Jurkat, Clone E6-1 (cell line): ENCODE measurements at places on chromosomes 2 and 18.

GRCh38 chr2:85245891-85246290, 81.9 kb downstream of the TGOLN2 start:
- DNase-seq: no peak

DNA sequence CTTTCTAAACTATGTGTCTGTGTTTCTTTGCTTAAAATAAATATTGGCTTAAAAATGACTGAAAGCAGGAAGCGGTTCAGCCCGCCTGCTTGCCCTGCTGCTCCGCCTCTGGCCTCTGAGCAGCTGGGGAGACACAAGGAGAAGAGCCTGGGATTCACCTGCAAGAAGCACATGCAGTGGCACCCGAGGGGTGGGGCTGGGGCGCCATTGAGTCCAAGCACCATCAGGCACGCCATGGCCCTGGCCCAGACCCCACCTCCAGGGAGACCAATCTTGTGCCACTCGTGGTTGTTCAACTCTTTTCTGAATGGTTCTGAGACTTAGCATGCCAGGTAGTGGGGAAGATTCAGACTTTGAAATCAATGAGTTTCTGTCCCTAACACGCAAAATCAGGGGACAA, 495.5 kb upstream of the MYT1L start:
- DNase-seq: no peak

- DNase-seq: no peak
Measured at GRCh38 chr2:19944205-19944845, 42.5 kb upstream of the TTC32 start.

DNA sequence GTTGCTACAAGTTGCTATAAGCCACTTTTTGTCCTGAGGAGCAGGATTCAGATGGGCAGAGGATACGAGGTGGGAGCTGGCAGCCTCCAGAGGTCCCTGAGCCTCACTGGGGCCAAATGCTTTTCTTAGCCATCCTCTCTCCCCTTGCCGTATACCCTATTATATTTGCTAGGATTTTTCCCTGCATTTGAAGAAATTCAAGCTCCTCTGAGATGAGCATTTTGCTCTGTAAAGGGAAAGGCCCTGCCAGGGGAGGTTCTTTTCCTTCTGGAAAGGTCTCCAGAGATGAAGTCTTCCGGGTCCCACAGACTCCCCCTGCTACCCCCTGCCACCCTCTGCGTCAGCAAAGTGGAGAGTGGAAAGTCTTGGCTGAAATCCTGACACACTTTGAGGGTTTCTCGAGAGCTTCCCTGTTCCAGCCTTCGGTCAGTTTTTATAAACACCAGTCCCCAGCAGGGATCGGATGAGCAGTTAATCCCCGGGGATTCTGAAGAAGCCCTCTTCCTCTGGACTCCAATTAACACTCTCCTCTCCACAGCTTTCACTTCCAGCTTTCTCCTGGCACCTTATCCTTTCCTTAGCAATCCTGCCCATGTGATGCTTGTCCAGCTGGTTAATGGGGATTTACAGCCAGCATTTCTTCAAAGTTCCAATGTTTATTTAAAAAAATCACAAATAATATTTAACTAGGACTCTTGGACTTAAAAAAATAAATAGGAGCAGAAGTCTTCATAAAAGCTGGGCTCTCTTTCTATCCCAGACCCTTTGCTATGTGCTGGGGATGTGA, 13.1 kb downstream of the CYRIA start:
- no peak for DNase-seq

DNA sequence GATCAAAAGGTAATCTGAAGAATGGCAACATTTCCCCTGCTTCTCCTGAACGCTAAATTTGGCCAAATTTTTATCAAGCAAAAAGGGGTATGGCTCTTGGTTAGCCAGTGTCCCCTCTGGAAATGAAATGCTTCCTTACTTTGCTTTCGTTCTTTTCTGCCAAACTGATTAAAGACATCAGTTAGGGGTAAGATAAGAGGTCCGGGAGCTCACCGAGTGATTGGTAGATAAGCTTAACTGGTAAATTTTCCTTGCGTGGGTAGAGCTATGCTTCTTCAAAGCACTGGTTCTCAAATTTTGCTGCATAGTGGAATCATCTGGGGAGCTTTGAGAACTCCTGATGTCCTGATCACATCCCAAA, 62.7 kb upstream of the MAPRE2 start:
- DNase-seq: no peak

GRCh38 chr2:189210250-189211087, 30.9 kb upstream of the COL5A2 start:
- no peak for DNase-seq

- no peak for DNase-seq
Measured at GRCh38 chr2:200943527-200944105, 19.8 kb downstream of the ORC2 start.

DNA sequence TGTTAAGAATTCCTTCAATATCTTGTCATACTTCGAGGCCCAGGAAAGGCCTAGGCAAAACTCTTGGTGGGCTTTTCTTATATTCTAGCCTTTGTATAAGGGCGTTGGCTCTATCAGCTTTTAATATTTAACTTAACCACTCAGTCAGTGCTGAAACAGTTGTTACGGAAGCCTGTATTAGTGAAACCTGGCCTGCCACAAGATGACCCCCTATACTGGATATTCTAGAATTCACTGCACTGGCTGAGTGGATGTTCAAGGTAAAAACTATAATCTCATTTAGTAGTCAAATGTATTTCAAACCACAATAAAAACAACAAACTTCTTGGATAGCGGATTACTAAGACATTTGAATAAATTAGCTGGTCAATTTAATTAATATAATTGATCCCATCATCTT, 91.7 kb upstream of the HNMT start:
- DNase-seq: no peak

DNA sequence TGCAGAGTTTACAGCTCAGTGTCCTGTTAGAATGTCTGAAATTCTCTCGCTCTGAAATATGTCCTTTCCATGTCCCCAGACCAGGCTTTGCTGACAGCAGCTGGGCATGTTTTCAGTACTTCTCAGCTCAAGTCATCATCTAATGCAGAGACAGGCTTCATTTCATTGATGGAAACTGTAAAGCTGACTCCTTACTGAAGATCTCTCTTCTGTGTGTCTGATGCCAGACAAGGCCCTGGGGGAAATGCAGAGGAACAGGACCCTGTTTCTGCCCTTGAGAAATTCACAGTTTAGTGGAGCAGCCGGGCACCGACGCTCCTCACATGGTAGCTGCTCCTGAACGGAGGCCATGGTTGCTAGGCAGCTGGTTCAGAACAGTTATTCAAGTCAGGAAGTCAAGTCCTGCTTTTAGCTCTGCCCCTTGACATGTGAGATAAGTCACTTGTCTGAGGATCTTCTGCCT, 24.6 kb upstream of the FZD7 start:
- no peak for DNase-seq

- no peak for DNase-seq
Measured at GRCh38 chr2:152330235-152330866, 4.6 kb upstream of the FMNL2 start.

- no peak for DNase-seq
Measured at GRCh38 chr2:70300771-70301343, 1.0 kb downstream of the FAM136A start.

- no peak for DNase-seq
Measured at GRCh38 chr18:3442919-3443318, 7.1 kb upstream of the TGIF1 start.

DNA sequence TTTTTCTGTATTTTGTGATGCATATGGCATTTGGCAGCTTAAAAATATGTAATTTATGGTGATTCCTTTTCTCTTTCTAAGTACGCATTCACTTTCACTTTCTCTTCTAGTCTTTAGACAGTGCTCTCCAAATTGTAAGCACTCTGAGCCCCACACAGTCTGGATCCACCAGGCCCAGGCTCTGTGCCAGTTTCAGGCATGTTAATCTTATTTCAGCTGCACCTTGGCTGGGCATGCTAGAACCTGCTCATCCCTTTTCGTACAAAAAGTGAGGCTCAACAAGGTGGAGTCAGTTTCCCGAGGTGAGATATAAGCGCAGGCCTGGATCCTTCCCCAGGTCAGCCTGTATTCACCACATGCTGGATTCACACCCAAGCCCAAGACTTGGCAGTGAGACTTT, 203.9 kb downstream of the MTX2 start:
- peak; percentile 40 for DNase-seq

DNA sequence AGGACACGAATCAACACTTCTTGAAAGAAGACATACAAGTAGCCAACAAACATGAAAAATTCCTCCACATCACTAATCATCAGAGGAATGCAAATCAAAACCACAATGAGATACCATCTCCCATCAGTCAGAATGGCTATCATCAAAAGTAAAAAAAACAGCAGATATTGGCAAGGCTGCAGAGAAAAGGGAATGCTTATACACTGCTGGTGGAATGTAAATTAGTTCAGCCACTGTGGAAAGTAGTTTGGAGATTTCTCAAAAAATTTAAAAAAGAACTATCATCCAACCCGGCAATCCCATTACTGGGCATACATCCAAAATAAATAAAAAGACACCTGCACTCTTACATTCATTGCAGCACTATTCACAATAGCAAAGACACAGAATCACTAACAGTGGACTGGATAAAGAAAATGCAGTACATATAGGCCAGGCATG, 78.7 kb downstream of the GRB14 start:
- DNase-seq: no peak

- DNase-seq: no peak
Measured at GRCh38 chr2:72236445-72237067, 88.9 kb upstream of the CYP26B1 start.

DNA sequence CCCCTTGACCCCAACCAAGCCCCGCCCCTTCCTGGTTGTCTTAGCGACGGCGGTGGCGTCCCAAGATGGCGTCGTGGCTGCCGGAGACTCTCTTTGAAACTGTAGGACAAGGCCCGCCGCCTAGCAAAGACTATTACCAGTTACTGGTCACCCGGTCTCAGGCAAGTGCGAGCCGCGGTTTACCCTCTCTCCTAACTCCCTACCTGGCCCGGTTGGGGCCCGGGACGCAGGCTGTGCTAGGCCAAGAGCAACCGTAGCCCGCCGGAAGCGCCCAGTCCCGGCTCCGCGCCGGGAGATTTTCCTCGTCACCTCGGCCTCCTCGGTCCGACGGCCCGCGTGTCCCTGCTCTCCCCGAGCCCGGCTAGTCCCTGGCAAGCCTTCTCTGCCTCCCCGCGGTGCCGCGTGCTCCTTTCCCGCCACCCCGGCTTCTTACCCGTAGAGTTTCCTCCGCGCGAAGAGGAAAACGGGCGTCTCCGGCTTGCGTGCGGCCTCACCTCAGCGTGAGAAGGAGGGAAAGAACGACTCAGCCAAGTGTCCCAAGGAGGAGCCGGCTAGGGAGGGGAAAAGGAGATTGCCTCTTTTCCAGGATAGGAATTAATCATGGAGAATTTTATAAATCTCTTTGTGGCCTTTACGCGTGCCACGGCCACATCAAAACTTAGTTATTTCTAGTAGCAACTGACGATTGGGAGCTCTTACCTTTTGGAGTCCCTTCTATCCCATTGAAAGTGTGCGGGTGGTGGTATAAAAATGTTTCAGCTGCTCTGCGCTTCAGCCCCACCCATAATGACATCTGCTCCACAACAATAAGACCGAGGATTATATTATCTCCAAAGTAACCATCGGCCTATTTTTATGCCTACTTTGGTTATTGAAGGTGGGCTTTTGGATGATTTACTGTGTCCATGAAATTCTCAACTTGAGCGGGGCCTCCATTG, at the start of gene FBXO36:
TSS of gene FBXO36 (plus strand) at position 55 of the 938 bp plus-strand sequence. CDS start at position 66, 11 bp downstream.
- DNase-seq: peak; percentile 36

- DNase-seq: no peak
Measured at GRCh38 chr2:165898381-165898780, 55.2 kb downstream of the TTC21B start.

DNA sequence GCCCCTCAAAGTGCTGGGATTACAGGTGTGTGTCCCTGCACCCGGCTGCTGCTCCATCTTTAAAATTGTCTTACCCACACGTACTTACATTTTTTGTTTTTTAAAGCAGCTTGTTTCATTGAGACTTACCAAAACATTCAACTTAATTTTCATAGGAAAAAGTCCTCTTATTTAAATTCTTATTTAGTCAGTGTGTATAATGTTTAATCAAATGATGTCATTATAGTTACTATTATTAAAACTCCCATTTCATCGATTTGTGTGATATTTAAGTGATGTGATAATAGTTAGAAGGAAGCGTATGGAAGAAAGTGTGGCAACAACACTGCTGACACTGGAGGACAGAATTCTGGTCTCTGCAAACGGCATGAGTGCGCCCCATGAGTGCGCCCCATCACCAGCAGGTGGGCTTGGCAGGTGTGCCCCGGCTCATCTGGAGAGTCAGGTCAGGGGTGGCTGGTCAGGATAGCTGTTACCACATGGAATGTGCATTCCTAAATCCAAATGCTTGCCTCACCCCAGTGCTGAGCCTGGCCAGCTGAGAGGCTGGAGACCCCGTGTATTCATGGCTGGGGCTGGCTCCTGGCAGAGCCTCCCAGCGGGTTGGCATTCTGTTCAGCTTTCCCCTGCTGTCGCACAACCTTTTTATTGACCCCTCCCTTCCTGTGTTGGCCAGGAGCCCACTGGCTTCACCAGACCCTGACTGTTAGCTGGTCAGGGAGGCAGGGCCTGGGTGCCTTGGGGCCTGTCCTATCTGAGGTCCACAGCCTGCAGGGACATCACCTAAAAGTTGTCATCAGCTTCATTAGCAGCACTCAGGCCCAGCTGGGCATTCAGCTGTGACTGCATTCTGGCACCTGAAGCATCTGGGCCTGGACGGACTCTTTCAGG, 79.7 kb downstream of the AGAP1 start:
- no peak for DNase-seq

DNA sequence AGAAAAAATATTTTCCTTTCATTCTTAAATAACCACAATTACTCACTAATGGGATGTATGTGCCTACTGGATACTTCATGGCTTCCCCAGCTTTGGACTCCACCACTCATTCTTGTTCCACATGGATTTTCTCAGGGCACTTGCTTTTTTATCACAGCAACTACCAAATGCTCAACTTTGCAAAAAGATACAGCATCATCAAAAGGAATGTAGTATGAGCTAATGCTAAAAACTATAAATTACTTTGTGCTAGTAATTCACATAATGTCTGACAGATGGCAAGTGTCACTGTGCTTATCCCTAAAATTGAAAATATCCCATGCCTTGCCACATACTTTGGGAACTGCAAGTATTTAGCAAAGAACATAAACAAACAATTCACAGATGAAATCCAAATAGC, 130.4 kb upstream of the ZFP36L2 start:
- no peak for DNase-seq

DNA sequence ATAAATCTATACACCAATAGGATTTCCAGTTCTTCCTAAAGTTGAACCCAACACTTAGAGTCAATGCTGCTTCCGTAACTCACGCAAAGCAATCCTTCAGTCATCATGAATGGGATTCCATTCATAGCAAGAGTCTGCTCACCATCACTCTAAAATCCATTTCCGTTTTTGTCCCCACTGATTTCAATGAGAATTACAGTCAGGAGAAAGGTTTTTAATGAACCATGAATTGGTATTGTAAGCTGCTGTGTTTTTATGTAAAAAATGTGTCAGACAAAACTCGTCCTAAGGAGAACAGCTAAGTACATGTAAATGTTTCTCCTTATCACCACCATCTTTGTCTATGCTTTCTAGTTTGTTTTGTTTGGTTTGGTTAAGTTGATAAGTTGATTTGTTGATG, 391.5 kb downstream of the IRS1 start:
- no peak for DNase-seq

- no peak for DNase-seq
Measured at GRCh38 chr2:182179176-182179575, 193.5 kb downstream of the PPP1R1C start.
